Uterus (tissue), 4 donors: ENCODE measurements at places on chromosomes 4 and X. TPM values are rescaled to one million over a fixed set of nuclear protein-coding genes. Genes with fewer than 3 reads are reported as not detected.
A peak's percentile ranks its signal among the peaks of the same experiment; 100 is the strongest.

GRCh38 chr4:179486570-179487335 lies 2044.5 kb upstream of the AGA start:
- DNase-seq = no peak

GRCh38 chrX:116204932-116205331 lies 34.4 kb downstream of the AGTR2 start:
- DNase-seq = no peak

- DNase-seq = peak; percentile 54
Observed at GRCh38 chrX:48540028-48540375, 488 bp downstream of the TBC1D25 start.

DNA sequence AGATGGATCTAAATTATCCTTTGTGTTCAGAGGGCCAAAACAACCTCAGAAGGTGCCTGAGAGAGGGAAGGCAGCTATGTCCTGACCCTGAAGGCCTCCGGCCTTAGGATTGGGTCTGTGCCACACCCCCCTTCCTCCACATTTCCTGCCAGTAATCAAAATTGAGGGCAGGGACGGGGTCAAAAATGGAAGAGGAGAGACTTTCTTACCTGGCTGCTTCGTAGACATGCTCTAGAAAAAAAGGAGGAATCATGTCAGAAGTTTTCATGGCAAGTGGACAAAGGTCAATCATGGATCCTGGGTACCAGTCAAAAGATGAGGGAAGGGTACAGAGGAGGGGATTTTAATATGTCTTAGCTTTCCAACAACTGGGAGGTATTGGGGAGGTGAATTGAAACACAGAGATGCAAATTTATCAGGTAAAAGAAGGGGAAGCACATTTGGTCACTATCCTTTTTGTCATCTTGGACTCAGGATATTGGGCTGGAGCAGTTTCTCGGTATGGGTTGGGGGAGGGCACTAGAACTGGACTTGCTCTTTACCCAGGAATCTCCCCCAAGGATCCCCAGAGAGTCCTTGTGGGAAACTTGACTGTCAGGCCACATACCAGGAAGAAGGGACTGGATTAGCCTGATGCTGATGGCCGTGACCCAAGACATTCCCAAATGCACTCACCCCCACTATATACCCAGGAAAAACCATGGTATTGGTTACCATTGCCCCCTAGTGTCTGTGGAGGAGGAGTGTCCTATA lies 17.1 kb downstream of the VSIG4 start:
- no peak for DNase-seq

DNA sequence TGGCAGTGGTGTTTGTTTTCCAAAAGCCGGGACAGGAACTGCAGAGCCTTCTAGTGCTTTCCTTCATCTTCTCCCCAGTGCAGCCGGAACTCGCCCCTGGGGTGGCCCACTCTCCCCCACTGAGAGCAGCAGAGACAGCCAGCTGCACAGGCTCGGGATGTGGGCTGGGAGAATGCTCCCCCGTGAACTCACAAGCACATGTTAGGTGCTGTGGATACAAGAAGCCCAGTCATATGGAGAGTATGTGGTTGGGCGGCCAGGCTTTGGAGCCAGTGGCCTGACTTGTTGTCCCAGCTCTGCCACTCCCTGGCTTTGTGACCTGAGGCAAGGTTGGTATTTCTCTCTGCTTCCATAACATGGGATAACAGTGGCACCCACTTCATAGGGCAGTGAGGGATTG lies 9.4 kb upstream of the KIAA0232 start:
- no peak for DNase-seq

- DNase-seq = no peak
Observed at GRCh38 chrX:141733371-141733770, 34.8 kb upstream of the SPANXD start.

GRCh38 chr4:148312956-148313490 lies 129.2 kb downstream of the NR3C2 start:
- DNase-seq = no peak

The FAAH2 gene
- total RNA-seq = not detected

DNA sequence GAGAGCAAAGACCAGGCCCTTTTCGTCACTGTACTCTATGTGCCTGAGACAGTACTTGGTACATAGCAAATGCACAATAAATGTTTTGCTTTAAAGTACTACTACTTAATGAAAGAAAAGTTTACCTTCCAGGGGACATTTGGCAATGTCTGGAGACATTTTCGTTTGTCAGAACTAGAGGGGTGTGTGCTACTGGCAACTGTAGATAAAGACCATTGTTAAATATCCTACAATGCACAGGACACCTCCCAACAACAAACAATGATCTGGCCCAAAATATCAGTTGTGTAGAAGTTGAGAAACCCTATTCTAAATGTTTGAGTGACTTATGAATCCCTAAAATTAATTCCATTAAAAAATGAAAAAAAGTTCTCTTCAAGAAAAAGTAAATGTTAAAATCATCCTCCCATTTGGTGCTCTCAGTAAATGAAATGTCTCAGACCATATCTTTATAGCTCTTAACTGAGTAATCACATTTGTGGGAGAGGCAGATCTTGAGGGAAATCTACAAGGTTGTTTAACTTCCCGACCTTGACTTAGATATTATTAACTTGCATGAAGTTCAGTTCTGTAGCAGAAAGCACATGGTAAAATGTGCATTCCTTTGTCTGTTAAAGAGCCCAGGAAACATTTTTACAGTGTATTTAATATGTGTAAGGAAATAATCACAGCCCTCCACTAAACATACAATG lies 18.5 kb downstream of the EGFL6 start:
- DNase-seq = no peak

DNA sequence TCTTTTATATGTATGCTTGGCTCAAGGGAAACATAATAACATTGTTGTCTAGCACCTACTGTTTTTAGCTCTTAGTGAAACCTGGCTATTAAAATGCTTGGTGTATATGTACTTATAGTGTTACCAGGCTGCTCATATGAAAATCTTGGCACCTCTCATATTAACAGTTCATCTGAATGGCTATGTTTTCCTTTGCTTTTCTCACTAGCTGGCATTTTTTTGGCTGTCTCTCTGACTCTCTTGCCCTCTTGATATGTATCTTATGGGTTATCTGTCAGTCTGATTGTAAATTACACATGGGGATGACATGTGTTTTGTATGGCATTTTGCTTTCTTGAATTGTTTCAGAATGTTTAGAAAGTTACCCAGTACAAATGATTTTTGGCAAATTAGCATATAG lies 158.0 kb downstream of the ARHGAP24 start:
- DNase-seq = no peak

DNA sequence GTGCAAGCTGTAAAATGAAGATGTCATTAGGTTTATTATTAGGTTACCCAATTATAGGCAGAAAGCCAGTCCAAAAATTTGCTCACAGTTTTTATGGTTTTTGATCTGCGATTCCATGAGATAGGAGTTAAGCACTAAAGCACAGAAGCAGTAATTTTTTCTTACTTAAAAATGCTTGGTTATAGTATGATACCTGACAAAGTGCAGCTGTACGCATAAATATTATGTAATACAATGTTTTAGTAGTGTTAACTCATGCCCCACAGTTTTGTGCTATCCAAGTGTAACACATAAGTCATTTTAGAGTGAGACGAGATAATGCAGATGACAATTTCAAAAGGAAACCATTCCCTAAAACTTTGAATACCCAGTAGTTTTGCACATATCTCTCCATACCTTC lies 357.8 kb downstream of the TMA16 start:
- no peak for DNase-seq

- peak; percentile 59 for DNase-seq
Observed at GRCh38 chr4:4677556-4678522, 136.0 kb upstream of the STX18 start.

GRCh38 chrX:123392921-123393320 lies 208.8 kb downstream of the GRIA3 start:
- no peak for DNase-seq

The TMPRSS11A gene
- not detected for total RNA-seq

The TEX11 gene
- total RNA-seq = not detected

DNA sequence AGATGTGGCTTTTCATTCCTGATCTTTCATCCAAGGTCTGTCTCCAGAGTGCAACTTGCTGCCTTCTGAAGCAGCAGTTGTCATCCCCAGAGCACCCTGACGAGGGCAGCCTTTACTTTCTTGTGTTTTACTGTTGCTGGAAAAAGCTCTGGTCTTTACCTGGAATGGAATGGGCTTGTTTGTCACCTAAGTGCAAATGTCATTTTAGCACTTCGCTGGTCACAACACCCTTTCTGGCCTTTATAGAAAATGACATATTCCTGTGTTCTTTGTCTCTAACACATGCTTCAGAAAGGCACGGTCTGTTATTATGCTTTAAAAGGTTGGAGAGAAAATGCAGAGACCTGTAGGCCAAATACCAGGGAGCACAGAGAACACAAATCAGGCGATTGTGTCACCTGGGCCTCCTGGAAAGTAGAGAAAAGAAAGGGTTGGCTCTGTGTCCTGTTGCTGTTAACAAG lies 332.7 kb upstream of the IGFBP7 start:
- DNase-seq = no peak

GRCh38 chr4:113539408-113539807 lies 222.1 kb downstream of the CAMK2D start:
- no peak for DNase-seq

The PCYT1B gene
- 7.8 TPM for total RNA-seq

- peak; percentile 63 for DNase-seq
Observed at GRCh38 chr4:3644849-3645627, 112.8 kb upstream of the LRPAP1 start.

The RIPPLY1 gene
- total RNA-seq = not detected

The ZCCHC12 gene
- total RNA-seq = 40.8 TPM

GRCh38 chrX:41389311-41389888 lies 55.4 kb downstream of the DDX3X start:
- no peak for DNase-seq

DNA sequence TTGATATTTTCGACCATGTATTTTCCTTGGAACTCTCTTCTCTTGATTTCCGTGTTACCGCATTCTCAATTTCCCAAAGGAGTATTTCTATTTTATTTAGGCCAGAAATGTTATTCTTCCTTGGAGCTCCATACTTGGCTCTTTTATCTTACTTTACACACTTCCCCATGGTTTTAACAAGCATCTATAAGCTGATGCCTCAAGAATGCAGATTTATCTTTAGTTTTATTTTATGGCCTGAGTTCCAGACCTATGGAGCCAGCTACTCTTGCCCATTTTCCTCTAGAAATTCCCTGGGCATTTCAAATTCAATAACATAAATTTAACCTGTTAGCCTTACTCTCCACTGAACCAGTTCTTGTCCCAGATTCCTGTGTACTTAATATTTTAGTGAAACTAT lies 43.7 kb downstream of the SULT1E1 start:
- no peak for DNase-seq

The ANKRD17 gene
- total RNA-seq = 25.0 TPM

DNA sequence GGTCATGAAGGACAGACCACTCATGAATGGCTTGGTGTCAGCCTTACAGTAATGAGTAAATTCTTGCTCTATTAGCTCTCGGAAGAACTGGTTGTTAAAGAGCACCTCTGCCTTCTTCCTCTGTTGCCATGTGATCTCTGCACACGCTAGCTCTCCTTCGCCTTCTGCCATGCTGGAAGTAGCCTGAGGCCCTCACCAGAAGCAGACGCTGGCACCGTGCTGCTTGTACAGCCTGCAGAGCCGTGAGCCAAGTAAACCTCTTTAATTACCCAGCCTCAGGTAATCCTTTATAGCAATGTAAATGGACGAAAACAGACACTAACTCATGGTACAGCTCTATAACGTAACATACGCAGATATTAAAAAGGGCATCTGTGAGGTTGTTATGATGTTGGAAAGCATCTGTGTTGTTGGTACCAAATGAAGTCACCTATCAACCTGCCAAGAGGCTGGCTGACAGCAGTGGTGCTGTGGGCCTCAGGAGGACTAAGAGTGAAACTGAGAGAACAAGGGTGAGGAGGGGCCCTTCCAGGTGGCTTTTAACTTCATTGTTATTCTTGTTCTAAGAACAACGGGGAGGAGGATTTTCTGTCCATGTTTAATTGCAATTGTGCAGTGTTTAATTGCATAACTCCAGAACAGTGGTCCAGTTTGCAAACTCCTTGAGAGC lies 69.2 kb downstream of the CRMP1 start:
- no peak for DNase-seq
